Activated T-cell treated with anti-CD3 and anti-CD28 coated beads, Interleukin-2, amount 50 U/mL, for 24 hours (primary cell): ENCODE measurements at places on chromosomes 1 and 21.
A peak's percentile ranks its signal among the peaks of the same experiment; 100 is the strongest.

GRCh38 chr21:16186742-16187141, 457.0 kb downstream of the USP25 start:
- no peak for DNase-seq
- H3K27me3 ChIP-seq: no peaks in the 10 kb centered on the region
- no peaks in the 10 kb centered on the region for H3K36me3 ChIP-seq
- H3K4me3 ChIP-seq: no peak overlapping the region

GRCh38 chr1:223405507-223405906, 12.3 kb downstream of the CCDC185 start:
- no peak overlapping the region for H3K27ac ChIP-seq
- H3K4me1 ChIP-seq: peaks cover 24% of the 10 kb centered on the region
- H3K36me3 ChIP-seq: no peaks in the 10 kb centered on the region
- no peak for DNase-seq
- H3K4me3 ChIP-seq: no peak overlapping the region
- H3K27me3 ChIP-seq: peaks cover 9% of the 10 kb centered on the region

GRCh38 chr1:37177230-37177864, 143.0 kb upstream of the GRIK3 start:
- H3K27ac ChIP-seq: no peak overlapping the region
- H3K4me3 ChIP-seq: no peak overlapping the region
- no peaks in the 10 kb centered on the region for H3K4me1 ChIP-seq

- no peak overlapping the region for H3K27ac ChIP-seq
- H3K27me3 ChIP-seq: peaks cover 45% of the 10 kb centered on the region
- no peak overlapping the region for H3K4me3 ChIP-seq
- DNase-seq: no peak
- H3K4me1 ChIP-seq: peaks cover 13% of the 10 kb centered on the region
Measured at GRCh38 chr1:19057784-19058475, 101.5 kb upstream of the IFFO2 start.

GRCh38 chr1:42934541-42935312, 23.9 kb downstream of the SLC2A1 start:
- H3K27me3 ChIP-seq: no peaks in the 10 kb centered on the region
- H3K4me1 ChIP-seq: peaks cover 98% of the 10 kb centered on the region
- H3K36me3 ChIP-seq: peaks cover 98% of the 10 kb centered on the region

DNA sequence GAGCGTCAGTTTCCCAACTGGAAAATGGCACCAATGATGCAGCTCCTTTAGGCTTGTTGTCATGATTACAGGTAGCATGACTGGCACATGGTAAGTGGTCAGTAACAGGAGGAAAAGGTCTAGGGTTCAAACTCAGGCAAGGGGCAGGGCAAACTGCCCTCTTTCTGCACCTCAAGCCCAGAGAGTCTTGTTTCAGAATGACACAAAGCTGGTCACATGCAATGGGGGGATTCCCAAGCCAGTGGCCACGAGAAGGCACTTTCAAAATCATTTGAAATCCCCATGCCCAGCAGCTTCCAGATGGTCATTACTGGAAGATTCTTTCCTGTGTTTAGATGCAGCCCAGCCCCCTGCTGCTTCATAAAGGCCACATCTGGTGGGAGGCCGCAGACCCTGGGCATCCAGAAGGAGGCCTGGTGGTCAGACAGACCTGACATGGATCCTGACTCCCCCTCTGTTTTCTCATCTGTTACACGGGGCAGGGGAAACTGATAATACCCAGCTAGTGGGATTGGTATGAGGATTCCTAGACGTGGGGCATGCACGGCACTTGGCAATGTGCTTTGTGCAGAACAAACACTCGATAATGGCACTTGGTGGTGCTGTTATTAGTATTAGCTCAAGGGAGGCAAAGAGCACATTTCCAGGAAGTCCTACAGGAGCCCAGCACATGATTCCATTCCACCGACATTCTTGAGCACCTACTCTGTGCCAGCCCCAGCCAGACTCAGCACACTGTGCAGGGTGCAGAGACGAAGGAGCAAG, 6.9 kb upstream of the PLA2G2D start:
- no peaks in the 10 kb centered on the region for H3K36me3 ChIP-seq
- H3K27ac ChIP-seq: no peak overlapping the region
- no peak for DNase-seq
- H3K4me3 ChIP-seq: no peak overlapping the region

GRCh38 chr1:168340781-168341482, 60.3 kb downstream of the TBX19 start:
- no peak for DNase-seq
- H3K27ac ChIP-seq: no peak overlapping the region
- H3K4me1 ChIP-seq: peaks cover 28% of the 10 kb centered on the region
- no peaks in the 10 kb centered on the region for H3K36me3 ChIP-seq
- H3K4me3 ChIP-seq: no peak overlapping the region

DNA sequence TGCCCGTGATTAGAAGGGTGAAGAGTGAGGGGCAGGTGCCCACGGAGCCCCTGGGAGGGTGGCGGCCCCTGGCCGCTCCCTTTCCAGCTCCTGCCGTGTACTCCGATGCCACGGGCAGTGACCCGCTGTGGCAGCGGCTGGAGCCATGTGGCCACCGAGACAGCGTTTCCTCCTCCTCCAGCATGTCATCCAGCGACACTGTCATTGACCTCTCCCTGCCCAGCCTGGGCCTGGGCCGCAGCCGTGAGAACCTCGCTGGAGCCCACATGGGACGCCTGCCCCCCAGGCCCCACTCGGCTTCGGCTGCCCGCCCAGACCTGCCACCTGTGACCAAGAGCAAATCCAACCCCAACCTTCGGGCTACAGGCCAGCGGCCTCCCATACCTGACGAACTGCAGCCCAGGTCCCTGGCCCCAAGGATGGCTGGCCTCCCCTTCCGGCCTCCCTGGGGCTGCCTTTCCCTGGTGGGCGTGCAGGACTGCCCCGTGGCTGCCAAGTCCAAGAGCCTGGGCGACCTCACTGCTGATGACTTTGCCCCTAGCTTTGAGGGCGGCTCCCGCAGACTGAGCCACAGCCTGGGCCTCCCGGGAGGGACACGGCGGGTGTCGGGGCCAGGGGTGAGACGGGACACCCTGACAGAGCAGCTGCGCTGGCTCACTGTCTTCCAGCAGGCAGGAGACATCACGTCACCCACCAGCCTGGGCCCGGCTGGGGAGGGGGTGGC, 22.0 kb downstream of the PANK4 start:
- H3K4me1 ChIP-seq: peaks cover 11% of the 10 kb centered on the region
- no peak for DNase-seq

GRCh38 chr1:113949007-113949406, 19.9 kb downstream of the HIPK1 start:
- H3K4me1 ChIP-seq: peaks cover 78% of the 10 kb centered on the region
- no peak overlapping the region for H3K4me3 ChIP-seq
- DNase-seq: no peak
- peaks cover 62% of the 10 kb centered on the region for H3K36me3 ChIP-seq
- peak overlapping the region; percentile 89 for H3K27ac ChIP-seq

GRCh38 chr1:89687254-89687653, 54.3 kb downstream of the LRRC8C start:
- H3K4me3 ChIP-seq: no peak overlapping the region
- no peak for DNase-seq
- peaks cover 88% of the 10 kb centered on the region for H3K36me3 ChIP-seq
- peaks cover 81% of the 10 kb centered on the region for H3K4me1 ChIP-seq
- no peaks in the 10 kb centered on the region for H3K27me3 ChIP-seq

GRCh38 chr1:26754086-26754874, 33.5 kb upstream of the PIGV start:
- DNase-seq: no peak
- no peak overlapping the region for H3K4me3 ChIP-seq
- H3K4me1 ChIP-seq: peaks cover 68% of the 10 kb centered on the region
- H3K27me3 ChIP-seq: no peaks in the 10 kb centered on the region
- H3K27ac ChIP-seq: peak overlapping the region; percentile 75

DNA sequence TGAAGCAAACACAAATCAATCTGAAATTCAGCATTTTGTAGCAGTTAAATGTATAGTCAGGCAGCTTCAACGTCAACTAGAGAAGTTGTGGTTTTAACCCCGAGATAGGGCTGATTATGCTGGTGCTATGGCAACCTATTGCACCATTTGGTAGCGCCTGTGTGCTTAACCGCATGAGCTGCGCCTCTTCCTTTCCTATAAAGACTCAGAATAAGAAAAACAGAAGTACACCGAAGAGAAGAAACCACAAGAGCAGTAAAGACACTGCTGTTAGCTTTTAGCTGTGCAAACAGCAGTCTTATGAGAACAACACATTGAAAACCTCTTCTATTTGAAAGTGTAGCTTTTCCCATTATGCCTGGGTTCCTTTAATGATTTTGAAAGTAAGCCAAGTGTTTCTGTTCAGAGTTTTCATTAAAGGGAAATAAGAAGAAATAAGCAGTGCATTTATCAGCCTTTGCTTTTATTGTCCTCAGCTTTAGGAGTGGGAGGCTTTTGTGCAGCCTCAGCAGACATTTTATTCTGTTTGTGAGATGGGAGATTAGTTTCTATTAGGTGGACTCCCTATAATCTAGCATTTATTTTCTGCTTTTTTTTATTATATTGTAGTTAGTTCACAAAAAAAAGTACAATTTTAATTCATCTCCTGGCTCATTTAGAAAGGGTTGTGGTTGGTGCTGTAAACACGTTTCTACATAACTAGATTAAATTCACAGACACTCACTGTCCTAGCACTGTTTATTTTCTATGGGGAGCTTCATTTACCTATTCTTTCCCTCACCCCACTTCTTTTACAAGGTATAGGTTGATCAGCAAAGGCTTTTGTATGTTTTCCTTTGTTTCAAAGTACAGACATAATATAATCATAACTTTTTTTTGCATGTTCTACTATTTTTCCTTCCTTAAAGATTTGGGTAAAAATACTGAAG, 43.3 kb downstream of the PTPRC start:
- DNase-seq: peak; percentile 63
- peaks cover 59% of the 10 kb centered on the region for H3K36me3 ChIP-seq
- peak overlapping the region; percentile 93 for H3K27ac ChIP-seq

DNA sequence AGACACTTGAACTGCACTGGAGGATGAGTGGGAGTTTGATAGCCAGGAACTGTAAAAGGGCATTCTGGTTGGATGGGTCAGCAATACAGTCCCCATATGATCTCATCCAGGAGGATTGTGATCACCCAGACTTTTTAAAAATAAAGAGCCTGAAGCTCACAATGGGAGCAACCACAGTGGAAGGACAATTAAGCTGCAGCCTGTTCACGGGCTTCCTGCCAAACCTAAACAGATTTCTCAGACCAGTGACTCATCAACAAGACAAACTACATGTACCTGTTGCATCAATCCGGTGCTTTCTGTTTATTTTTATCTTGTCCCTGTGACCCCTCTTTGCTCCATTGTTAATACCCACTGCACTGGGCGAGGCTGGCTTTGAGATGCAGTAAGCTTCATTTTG, 52.3 kb downstream of the PAPPA2 start:
- no peaks in the 10 kb centered on the region for H3K36me3 ChIP-seq
- no peaks in the 10 kb centered on the region for H3K4me1 ChIP-seq
- no peak overlapping the region for H3K27ac ChIP-seq
- no peak overlapping the region for H3K4me3 ChIP-seq
- DNase-seq: no peak

GRCh38 chr1:229793488-229793887, 167.4 kb downstream of the URB2 start:
- no peak for DNase-seq
- peaks cover 11% of the 10 kb centered on the region for H3K27me3 ChIP-seq
- peaks cover 6% of the 10 kb centered on the region for H3K4me1 ChIP-seq
- no peak overlapping the region for H3K27ac ChIP-seq
- H3K36me3 ChIP-seq: no peaks in the 10 kb centered on the region

- H3K27me3 ChIP-seq: peaks cover 79% of the 10 kb centered on the region
- peaks cover 12% of the 10 kb centered on the region for H3K4me1 ChIP-seq
- no peak overlapping the region for H3K27ac ChIP-seq
Measured at GRCh38 chr1:38814984-38815464, 44.5 kb downstream of the RRAGC start.

DNA sequence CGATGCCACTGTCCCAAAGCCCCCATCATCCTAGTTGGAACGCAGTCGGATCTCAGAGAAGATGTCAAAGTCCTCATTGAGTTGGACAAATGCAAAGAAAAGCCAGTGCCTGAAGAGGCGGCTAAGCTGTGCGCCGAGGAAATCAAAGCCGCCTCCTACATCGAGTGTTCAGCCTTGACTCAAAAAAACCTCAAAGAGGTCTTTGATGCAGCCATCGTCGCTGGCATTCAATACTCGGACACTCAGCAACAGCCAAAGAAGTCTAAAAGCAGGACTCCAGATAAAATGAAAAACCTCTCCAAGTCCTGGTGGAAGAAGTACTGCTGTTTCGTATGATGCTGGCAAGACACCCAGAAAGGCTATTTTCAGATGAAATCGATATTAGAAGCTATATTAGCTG, 8.1 kb downstream of the RHOU start:
- H3K27ac ChIP-seq: no peak overlapping the region
- no peaks in the 10 kb centered on the region for H3K36me3 ChIP-seq

GRCh38 chr1:4324525-4324924, 329.9 kb upstream of the AJAP1 start:
- H3K27ac ChIP-seq: no peak overlapping the region
- no peaks in the 10 kb centered on the region for H3K36me3 ChIP-seq
- H3K4me1 ChIP-seq: no peaks in the 10 kb centered on the region
- DNase-seq: no peak
- no peak overlapping the region for H3K4me3 ChIP-seq

GRCh38 chr1:25727635-25728286, 72.2 kb upstream of the SELENON start:
- DNase-seq: no peak
- no peak overlapping the region for H3K4me3 ChIP-seq
- H3K36me3 ChIP-seq: no peaks in the 10 kb centered on the region
- H3K27ac ChIP-seq: no peak overlapping the region

- no peak overlapping the region for H3K4me3 ChIP-seq
- peaks cover 92% of the 10 kb centered on the region for H3K36me3 ChIP-seq
- H3K27me3 ChIP-seq: no peaks in the 10 kb centered on the region
- H3K27ac ChIP-seq: no peak overlapping the region
- no peak for DNase-seq
- peaks cover 21% of the 10 kb centered on the region for H3K4me1 ChIP-seq
Measured at GRCh38 chr1:153939476-153939875, 7.0 kb downstream of the DENND4B start.

DNA sequence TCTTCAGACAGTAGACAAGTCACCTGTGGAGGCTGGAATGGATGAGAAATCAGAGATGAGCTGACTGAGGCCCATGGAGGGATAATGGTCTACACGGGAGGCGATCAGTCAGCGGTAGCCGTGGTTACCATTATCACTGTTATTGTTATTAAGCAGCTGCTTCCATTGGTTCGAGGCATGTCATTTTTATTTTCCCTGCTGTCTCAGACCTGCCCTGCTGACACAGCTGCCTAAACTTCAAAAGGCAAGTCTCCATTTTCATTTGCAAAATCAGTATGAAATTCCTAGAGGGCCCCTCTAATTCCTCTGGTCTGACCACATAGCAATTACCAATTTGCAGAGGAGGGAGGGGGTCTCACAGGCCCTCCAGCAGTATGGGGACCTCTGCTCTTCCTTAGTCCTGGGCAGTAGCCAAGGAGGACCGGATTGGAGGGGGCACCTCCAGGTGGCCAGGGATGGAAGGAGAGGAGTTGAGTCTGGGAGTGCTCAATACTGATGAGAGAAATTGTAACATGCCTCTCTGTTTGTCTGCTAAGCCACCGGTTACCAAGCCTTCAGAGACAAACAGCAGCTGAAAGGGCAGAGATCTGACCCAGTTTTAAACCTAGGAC, 184.2 kb downstream of the TRABD2B start:
- H3K4me3 ChIP-seq: no peak overlapping the region
- no peak overlapping the region for H3K27ac ChIP-seq
- DNase-seq: no peak
- no peaks in the 10 kb centered on the region for H3K36me3 ChIP-seq
- peaks cover 4% of the 10 kb centered on the region for H3K27me3 ChIP-seq

- H3K27ac ChIP-seq: no peak overlapping the region
- no peak overlapping the region for H3K4me3 ChIP-seq
- no peaks in the 10 kb centered on the region for H3K36me3 ChIP-seq
- H3K4me1 ChIP-seq: peaks cover 7% of the 10 kb centered on the region
Measured at GRCh38 chr1:66418021-66418420, 115.9 kb upstream of the SGIP1 start.
